Stimulated activated CD8-positive, alpha-beta memory T cell treated with anti-CD3 and anti-CD28 coated beads, Interleukin-15, amount 100 ng/mL, for 4 hours (primary cell): ENCODE measurements at places on chromosomes 1 and 21.
A peak's percentile ranks its signal among the peaks of the same experiment; 100 is the strongest.

DNA sequence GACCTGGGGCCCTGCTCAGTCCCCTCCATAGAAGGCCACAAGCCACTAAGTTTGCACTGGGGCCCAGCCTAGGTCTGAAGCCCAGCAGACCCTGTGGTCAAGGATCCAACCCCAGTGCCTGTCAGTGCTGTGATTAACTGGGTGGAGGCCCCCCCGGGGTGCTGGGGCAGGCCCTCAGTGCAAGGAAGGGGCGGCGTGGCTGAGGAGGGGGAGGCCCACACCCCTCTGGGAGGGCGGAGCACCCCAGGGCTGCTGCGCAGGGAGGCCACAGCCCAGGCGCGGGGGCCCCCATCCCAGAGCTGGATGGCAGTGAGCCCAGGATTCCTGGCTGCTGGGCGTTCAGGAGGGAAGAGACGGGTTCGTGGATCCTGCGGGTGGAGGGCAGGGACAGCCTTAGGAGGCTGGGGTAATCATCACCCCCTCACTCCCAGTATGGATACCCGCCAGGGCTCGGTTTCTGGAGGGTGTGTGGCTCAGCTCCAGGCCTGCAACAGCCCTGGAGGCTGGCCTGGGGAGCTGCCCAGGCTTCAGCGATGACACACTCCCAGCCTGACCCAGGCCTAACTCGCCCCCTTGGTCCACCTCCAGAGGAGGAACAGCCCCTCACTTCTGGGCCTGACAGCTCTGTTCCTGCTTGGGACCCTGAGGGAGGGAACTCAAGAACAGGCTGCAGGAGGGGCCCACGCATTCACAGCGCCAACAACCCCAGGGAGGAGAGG is 890 bp downstream of the GJC2 start:
- DNase-seq: no peak

- no peak for DNase-seq
These were observed 70.7 kb downstream of the RUNX3 start for GRCh38 chr1:24859063-24860010.

DNA sequence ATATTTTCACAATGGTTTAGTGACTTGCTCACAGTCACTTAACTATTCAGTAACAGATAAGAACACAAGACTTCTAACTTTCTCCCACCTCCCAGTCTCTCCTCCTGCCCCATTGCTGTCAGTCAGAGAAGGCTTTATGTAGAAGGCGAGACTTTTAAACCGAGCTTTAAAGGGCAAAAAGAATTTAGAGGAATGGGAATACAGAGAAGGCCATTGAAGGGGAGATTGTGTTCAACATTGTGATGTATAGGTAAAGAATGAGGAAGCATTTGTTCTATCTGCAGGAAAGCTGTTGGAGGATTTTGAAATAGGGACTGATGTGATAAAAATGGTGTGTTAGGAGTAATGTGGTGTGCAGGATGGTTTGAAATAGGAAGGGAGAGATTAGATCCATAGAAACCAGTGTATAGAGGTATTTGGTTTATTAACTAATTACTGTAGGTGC is 7.3 kb downstream of the POU2F1 start:
- DNase-seq: no peak

GRCh38 chr21:33518899-33519298 is 23.0 kb downstream of the GART start:
- no peak for DNase-seq

DNA sequence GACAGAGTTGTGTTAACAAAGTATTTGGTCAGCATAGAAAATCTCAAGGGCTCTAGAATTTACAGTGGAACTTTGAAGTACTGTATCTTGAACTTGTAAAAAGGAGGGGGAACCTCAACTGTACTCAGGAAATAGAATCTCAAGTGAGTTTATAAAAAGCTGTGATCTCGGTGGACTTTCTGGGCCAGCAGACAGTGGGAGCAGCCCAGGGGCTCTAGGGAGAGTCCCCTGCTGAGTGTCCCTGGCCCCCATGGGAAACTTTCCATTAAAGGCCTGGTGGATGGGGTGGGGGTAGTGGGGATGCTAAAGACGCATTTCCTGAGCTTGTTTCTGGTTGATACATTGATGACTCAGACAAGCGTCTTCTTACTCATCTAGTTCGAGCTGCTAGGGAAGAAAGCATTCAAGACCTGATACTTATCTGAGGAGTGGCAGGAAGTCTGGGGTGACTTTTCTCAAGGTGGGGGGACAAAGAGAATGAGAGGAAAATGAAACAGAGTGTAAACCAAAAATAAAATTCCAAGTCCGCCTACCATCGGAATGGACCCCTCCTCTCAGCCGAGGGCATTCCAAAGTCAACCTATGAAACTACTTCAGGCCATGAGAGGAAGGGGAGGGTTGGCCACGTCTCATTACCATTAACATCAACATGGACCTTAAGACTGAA is 65.5 kb downstream of the NID1 start:
- peak; percentile 33 for DNase-seq

GRCh38 chr1:172724765-172725613 is 66.1 kb downstream of the FASLG start:
- DNase-seq: no peak

- peak; percentile 83 for DNase-seq
These were observed 197.9 kb downstream of the DYRK1A start for GRCh38 chr21:37564341-37564923.

GRCh38 chr21:15754640-15755039 is 24.9 kb downstream of the USP25 start:
- DNase-seq: no peak

- DNase-seq: no peak
These were observed 83.4 kb downstream of the ASH1L start for GRCh38 chr1:155479205-155479604.

GRCh38 chr1:162699366-162699765 is 67.1 kb downstream of the DDR2 start:
- DNase-seq: no peak

GRCh38 chr1:228818928-228819630 is 83.8 kb downstream of the RHOU start:
- DNase-seq: no peak

GRCh38 chr1:215970406-215970805 is 403.3 kb downstream of the KCTD3 start:
- no peak for DNase-seq

DNA sequence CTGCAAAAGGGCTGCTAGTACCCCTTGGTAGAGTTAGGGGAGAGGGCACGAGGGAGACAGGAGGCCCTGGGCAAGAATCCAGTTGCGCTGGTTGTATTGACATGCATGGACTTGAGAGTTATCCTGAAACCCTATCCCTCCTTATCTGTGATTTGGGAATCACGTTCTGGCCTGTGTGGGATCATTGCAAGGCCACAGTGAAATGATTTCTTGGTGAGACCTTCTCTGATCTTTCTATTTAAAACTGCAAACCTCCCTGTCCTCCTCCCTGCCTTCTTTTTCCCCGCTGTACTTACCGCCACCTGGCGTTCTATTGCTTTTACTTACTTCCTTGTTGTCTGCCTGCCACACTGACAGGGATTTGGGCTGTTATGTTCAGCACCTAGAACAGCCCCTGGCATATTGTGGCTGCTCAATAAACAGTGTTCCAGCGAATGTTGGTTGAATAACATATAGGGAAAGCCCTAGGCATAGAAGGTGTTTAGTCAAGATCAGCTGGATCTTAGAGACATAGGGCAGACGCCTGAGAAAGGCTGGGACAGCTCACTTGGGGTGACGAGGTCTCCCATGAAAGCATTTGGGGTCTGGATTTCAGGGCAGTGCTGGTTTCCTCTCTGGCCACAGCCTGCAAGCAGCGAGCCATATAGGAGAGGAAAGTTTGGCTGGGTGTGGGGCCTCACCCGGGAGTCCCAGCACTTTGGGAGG is 25.6 kb downstream of the ALPL start:
- DNase-seq: no peak

- no peak for DNase-seq
These were observed 12.0 kb downstream of the NCMAP start for GRCh38 chr1:24567792-24568388.

DNA sequence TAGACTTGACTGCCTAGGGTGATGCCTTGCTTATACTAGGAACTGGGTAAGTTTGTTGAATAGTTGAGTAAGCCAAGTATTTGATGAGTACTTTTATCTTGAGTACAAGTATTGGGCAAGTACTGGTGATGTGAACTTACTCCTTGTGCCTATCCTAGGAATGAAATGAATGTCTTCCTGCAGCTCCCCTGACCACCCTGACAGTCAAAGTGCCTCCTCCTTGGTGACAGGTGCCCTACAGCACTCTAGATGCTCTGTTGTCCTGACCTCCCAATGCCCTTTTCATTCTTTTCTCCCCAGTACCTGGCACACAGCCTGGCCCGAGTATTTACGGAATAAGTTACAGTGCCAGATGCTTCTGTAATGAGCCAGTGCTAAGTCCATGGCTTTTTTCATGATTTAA is 25.5 kb downstream of the PCSK9 start:
- no peak for DNase-seq

- DNase-seq: no peak
These were observed 131.9 kb downstream of the VAV3 start for GRCh38 chr1:107833061-107833460.

DNA sequence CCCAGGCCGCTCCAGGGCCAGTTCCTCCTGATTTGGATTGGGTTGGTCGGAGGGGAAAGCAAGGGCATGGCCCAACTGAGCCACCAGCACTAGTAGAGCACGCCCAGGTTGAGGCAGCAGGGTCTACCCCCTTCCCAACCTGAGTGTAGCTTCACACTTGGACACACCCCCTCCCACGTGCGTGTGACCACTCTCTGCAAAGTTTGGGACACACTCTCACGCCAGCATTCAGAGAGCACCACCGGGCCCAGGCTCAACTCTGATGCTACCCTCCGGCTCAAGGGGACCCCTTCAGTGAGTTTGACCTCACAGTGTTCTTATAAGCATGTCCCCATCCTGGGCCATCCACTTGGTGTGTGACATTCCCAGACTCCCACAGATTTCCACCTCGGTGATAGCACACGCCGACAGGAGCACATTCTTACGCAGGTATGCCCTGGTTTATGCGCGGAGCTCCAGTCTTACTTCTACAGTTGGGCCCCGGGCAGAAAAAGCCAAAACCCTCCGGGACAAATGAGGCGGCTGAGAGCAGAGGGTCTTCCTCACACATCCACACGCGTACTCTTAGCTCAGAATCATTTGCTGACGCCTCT is 3.0 kb upstream of the DMRTA2 start:
- no peak for DNase-seq

- DNase-seq: no peak
These were observed 12.5 kb upstream of the GUCA2A start for GRCh38 chr1:42176902-42177519.

DNA sequence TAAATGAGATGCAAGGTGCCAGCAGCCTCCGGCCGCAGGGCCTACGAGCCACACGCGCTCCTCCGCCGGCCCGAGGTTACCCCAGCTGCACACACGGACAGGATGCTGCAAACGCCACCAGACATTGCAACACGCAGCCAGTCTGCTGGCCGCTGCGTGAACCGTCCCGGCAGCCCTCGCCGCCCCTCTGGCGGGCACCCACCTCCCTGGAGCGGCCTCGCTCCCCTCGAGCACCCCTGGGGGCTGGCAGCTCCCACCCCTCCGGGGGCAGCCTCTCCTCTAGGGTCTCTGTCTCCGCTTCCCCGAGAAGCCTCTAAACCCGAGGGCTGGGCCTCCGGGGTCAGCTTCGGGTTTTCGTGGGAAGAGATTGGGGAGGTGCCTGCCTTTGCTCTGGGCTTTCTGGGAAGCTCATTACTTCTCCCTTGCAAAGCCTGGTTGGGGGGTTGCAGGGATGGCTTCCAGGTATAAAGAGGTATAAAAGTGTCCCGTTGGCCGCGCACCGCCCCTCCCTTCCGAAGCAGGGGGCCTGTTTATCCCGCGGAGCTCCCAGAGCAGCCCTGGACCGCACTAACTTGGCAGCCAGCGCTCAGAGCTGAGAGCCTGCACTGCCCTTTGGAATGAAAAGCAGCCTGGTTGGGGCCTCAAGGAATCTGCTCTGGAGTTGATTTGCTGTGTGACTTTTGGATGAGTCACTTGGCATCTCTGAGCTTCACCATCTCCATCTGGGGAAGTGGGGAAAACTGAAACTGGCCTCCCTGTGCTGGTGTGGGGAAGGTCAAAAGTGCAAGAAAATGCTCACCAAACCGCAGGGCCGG is 21.8 kb downstream of the DHRS3 start:
- DNase-seq: no peak

DNA sequence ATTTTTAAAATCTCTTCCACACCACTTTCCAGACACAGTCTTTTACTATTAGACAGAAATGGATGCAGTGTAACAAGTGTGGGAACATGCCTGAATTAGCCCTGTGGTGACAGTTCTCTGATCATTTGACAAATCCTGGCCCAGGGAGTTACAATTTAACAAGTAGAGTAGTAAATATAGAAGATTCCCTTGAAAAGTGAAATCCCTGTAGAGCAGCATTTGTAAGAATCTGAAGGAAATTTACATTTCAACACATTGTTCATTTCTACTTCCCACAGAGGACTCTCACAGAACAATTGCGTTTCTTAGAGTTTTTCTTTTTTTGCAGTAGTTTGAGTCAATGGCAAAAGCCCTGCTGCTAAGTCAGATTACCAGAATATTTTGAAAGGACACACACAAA is 458.3 kb upstream of the BRINP3 start:
- DNase-seq: no peak

- no peak for DNase-seq
These were observed 2.8 kb upstream of the SPSB1 start for GRCh38 chr1:9289711-9290485.
